ENCODE measurements at places on chromosomes 6 and 20.

- no peak for DNase-seq
Measured at GRCh38 chr6:22544476-22544875, 24.9 kb upstream of the HDGFL1 start.

DNA sequence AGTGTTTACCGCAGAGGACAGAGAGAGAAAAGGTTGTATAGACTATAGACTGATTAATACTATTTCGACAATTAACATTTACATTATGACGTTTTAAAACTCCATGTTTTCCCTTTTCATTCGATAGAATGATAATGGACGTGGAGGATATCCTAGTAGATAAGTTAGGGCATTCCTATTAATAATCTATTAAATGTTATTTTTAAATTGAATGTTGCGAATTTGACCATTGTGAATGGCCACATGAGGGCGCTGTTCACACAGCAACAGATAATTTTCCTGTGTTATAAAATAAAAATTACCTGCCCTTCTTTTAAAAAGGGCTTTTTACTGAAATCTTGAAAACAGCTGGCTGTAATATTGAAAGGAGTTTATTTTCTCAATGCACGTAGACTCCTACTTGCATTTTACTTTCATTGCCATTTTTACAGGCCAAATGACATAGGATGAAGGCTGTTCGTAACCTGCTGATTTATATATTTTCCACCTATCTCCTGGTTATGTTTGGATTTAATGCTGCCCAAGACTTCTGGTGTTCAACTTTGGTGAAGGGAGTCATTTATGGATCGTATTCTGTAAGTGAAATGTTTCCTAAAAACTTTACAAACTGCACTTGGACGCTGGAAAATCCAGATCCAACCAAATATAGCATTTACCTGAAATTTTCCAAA, 3.3 kb downstream of the ADGRB3 start:
- no peak for DNase-seq

DNA sequence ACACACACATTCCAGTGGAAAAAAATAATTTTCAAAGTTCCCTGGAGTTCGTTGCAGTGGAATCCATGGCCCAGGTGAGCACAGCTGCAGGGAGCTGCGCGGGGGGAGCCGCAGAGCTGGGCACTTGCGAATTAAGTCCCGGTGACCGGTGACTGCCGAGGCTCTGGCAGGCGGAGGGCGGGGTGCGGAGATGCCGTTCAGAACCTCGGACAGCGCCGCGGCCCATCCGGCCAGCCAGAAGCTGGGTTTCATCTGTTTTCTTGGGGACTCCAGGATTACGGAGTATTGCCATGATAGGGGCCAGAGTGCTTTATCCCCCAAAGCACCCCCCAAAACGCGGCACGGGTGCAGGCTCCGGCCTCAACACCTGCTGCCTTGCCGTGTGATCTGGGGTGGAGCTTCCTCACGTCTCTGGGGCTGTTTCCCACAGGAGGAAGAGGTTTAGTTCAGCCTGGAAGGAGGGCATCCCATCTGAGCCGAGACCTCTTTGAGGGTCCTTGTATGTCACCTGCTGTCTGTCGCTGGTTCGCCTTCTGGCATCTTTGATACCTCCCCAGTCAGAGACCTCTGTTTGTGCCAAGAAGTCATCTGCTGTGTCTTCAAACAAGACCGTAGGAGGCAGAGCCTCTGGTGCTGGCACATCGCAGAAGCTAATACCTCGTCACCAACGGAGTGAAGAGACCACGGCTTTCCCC, 99.4 kb downstream of the YTHDF1 start:
- DNase-seq: no peak

DNA sequence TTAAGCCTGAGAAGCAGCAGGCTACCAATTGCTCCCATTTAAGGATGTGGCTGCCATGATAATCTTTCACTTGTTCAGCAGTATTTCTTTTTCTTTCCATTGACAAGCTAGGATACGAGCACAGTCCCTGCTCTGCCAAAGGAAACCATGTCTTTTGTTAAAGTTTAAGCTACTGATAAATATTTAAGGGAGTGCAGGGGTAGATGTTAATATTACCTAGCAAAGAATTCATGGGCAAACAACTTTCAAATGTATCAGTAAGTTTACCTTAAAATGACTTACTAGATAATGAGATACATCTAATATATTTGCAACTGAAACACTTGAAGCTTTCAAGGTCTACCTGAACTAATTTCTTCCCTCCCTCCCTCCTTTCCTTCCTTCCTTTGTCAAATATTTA, 77.3 kb downstream of the OPN5 start:
- DNase-seq: no peak

GRCh38 chr6:1600764-1601157, 9.0 kb upstream of the FOXC1 start:
- DNase-seq: no peak

GRCh38 chr6:114085211-114085610, 114.3 kb upstream of the HDAC2 start:
- no peak for DNase-seq

DNA sequence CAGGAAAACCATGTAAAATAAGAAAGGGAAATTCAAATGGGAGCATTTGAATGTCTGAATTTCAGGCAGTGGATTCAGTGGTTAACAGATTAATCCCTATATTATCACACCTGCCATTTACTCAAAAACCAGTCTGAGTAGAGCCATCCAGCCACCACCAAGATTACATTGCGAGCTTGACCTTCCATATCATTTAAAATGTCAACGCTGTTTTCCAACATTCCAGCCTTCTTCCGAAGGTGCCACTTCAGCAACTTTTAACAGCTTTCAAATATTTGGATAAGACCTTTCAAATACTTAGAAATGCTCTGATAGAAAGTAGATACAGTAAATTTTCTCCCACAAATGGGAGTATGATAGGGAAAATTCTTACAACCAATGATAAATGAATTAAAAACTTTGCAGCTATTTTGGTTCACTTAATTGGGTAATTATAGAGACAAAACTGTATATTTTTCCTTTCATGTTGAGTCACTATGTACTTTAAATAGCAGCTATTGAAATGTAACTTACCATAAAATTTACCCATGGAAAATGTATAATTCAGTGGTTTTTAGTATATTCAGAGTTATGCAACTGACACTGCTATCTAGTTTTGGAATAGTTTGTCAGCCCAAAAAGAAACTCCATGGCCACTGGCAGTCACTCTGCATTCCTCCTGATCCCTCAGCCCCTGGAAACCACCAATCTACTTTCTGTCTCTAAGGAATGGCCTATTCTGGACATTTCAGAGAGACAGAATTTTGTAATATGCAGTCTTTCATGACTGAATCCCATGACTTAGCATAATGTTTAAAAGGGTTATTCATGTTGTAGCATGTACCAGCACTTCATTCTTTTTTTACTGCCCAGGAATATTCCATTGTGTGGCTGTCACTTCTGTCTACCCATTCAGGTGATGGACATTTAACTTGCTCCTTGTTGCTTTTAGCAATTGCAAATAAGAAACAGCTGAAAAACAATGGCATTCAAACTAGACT, 21.5 kb downstream of the EZR start:
- no peak for DNase-seq

- no peak for DNase-seq
Measured at GRCh38 chr6:124260337-124260736, 456.7 kb downstream of the NKAIN2 start.

GRCh38 chr20:59173938-59174491, 10.4 kb downstream of the ZNF831 start:
- no peak for DNase-seq

- DNase-seq: no peak
Measured at GRCh38 chr6:107730106-107730505, 94.0 kb downstream of the SCML4 start.

- no peak for DNase-seq
Measured at GRCh38 chr6:39156801-39157200, 41.8 kb upstream of the SAYSD1 start.

- no peak for DNase-seq
Measured at GRCh38 chr6:108348655-108349349, 53.9 kb downstream of the AFG1L start.

GRCh38 chr20:20373091-20373571, 5.2 kb downstream of the INSM1 start:
- no peak for DNase-seq

DNA sequence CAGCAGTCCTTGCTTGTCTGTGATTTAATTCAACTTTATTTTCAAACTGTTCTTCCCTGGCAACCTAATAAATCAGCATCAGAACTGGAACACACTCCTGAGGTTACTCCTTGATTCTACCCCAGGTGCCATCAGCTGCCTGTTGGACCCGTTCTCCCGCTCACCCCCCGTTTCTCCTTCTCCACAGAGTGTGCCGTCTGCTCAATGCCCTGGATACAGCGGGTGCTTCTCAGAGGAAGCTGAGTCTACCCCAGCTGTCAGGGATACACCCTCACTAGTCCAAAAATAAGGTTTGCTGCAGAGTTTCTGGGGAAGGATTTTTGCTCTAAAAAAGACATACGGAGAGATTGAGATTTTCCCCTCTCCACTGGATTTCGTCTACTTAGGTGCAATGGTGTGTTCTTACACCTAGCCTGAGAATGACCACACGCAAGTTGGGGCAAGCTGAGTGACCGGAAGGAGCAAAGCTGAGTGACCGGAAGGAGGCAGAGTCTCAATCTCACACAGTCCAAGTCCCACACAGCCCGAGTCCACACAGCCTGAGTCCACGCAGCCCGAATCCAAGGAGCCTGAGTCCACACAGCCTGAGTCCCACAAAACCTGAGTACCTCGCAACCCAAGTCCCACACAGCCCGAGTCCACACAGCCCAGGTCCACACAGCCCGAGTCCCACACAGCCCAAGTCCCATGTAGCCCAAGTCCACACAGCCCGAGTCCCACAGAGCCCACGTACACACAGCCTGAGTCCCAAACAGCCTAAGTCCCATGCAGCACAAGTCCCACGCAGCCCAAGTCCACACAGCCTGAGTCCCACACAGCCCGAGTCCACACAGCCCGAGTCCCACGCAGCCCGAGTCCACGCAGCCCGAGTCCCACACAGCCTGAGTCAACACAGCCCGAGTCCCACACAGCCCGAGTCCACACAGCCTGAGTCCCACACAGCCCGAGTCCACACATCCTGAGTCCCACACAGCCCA, 58.6 kb upstream of the DACT2 start:
- DNase-seq: no peak

GRCh38 chr6:39731565-39731964, 6.4 kb upstream of the KIF6 start:
- no peak for DNase-seq

DNA sequence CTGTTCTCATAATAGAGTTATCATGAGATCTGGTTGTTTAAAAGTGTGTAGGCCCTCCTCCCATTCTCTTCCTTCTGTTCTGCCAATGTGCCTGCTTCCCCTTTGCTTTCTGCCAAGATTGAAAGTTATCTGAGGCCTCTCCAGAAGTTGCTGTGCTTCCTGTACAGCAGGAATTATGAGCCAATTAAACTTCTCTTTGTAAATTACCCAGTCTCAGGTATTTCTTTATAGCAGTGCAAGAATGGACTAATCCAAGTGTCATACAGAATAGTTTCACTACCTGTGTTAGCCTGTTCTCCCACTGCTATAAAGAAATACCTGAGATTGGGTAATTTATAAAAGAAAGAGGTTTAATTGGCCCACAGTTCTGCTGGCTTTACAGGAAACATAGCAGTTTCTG, 100.0 kb downstream of the CD24 start:
- no peak for DNase-seq

- DNase-seq: no peak
Measured at GRCh38 chr6:127291495-127291894, 24.8 kb downstream of the RNF146 start.

GRCh38 chr20:60963146-60963545, 288.9 kb upstream of the CDH4 start:
- no peak for DNase-seq

GRCh38 chr20:50496773-50497385, 13.3 kb upstream of the PTPN1 start:
- DNase-seq: no peak

DNA sequence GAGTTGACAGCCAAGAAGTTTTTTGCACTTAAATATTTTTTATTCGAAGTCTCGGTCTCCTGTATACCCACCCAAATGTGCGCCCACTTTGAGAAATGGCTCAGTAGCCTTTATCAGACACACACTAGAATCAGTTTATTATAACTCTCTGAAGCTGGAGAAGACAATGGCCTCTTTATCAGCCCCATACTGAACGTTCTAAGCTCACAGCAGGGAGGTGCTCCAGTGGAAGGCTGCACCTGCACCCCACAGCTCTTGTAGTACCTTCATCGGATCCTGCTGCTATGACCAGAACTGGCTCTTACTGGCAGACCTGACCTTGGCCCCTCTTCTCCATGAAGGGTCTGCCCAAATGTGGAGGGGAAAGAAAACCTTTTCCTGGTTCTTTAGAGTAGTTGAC, 165.0 kb upstream of the SCGN start:
- no peak for DNase-seq

DNA sequence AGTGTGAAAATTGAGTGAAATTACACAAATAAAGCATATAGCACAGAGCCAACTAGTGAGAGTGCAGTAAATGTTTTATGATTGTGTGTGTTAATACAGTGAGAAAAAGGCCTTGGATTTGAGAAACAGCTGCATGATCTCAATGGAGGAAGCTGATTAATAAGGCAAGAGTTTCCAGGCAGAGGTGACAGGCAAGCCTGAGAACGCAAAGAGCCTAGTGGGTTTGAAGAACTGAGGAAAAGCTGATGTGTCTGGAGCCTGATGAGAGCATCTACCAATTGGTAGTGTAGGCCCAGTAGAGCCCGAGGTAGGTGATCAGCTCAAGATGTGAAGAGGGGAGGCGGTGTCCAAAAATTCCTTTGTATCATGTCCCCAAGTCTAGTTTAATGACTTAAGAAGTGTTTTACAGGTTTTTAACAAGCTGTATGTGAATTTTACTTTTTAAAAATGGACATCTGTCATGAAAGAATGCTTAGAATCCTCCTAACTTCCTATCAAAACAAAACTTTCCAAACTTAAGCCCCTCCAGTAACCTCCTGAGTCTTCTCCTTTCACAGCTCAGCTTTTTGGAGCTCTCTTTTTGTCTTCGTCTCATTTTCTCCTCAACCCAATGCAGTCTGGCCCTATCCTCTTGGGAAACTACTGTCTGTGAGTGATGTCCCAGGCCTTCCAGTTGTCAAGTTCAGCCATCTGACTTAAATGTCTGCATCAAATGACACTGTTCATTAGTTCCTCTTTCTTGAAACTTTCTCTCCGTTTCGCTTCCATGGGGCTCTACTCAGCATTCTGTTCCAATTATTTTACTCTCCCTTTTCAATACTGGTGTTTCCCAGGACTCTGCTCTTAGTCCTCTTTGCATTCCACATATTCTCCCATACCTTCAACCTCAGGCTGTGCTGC, 1.2 kb downstream of the CDC40 start:
- peak; percentile 37 for DNase-seq

- DNase-seq: no peak
Measured at GRCh38 chr6:77425671-77426070, 37.6 kb downstream of the HTR1B start.

DNA sequence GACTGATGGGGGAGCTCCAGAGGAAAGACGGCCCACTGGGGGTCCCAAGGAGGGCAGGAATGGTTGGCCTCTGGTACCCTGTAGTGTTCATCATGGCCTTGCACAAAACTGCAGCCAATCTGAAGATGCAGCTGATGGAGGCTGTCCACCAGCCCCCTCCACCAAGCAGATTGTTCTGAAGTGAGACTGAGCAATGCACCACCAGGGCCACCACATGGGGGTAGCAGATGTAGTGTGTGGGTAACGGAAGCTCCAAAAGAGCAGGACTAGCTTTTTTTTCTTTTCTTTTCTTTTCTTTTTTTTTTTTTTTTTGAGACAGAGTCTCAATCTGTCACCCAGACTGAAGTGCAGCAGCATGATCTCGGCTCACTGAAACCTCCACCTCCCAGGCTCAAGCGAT, 181.0 kb upstream of the MYLIP start:
- no peak for DNase-seq

Data from hematopoietic multipotent progenitor cell treated with erythropoietin and hydrocortisone succinate and interleukin-3 and kit ligand, for 17 days (in vitro differentiated cells).